Stimulated activated CD4-positive, alpha-beta T cell treated with anti-CD3 and anti-CD28 coated beads, TNF-alpha, amount 100 ng/mL, for 4 hours (primary cell): ENCODE measurements at places on chromosomes 6 and 20.

GRCh38 chr6:147204060-147204785 lies at the start of gene STXBP5:
TSS of gene STXBP5 (plus strand) at chr6:147204417. CDS start at chr6:147204533, 116 bp downstream.
- peak; percentile 2 for DNase-seq

GRCh38 chr20:47164140-47164539 lies 192.4 kb downstream of the ZMYND8 start:
- DNase-seq = no peak

- DNase-seq = no peak
These were observed 556 bp upstream of the MROH8 start for GRCh38 chr20:37179683-37180524.

- no peak for DNase-seq
These were observed 28.3 kb downstream of the RNASET2 start for GRCh38 chr6:166927935-166928643.

DNA sequence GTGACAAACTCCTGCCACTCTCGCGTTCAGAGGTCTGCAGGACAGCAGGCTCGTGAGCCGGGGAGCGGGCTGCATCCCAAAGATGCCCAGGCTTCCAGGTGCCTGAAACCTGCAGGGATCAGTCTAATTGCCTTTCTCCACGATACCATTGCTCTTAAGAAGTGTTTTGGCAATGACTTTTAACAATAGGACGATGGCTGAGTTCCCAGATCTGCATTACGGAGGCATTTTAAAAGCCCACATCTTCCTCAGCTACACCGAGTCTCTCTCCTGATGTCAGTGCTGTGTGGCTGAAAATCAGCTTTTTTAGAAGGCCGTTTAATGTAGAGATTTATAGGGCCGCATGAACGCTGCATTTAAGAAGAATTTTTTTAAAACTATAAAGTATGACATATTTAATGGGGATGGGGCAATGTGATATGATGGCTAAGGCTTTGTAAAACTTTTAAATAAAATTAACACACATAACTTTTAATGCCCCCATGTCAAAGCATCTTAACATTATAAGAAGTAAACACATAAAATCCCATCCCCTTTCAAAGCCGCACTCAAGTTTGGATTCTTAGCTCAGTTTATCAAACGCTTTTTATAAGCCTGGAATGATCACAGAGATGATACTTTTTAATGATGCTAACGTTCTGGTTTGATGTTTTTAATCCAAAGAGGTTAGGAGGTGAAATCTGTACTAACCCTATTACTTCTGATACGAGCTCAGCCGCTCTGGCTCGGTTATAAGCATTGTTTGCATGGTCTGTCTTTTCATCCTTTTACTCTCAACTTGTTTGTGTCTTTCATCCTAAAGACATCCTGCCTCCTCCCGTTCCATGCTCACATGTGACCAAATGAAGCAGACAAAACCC lies 386.0 kb downstream of the SMOC2 start:
- DNase-seq = no peak

DNA sequence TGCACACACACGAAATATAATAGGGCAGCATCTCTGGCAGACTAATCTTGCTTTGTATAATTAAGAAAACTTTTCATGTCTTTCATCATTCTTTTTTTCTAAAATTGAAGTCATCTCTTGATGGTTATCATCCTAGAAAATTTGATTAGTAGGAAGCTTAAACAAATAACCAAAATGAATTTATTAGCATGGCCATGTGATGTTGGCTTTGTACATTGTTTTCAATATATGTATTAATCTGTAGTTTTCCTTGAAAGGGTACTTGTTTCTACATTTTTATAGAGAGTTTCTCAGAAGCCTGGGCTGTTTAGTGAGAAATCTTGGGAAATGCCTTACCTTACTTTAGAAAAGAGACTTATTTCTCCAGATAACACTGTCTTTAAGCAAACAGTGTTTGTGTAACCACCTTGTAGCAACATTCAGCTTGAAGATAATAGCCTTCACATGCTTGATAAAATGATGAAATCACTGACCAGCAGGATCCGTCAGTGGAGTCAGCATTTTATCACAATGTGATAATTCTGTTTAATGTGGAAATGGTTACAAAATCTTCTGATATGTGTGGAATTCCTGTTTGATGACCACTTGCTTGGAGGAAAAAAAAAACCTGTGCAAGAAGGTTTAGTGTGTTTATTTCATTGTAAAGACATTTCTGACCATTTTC lies 147.8 kb downstream of the MACROD2 start:
- no peak for DNase-seq

DNA sequence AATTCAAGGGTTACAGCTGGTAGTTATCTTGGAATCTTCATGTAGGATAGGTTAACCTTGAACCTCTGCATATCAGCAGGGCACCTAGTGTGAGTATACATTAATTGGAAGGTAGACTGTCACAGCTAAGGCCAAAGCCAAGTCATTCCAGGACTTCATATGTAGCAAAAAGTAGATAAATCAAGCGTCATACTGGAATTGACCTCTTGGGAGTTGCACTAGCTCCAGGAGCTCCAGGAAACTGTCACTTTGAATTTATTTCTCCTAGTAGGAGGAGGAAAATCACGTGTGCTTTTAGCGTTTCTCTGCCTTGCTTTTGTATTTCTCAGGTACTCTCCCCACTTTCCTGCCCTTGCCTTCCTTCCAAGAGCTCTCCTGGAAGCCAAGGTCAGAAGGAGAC lies 30.3 kb downstream of the RIPOR2 start:
- no peak for DNase-seq

DNA sequence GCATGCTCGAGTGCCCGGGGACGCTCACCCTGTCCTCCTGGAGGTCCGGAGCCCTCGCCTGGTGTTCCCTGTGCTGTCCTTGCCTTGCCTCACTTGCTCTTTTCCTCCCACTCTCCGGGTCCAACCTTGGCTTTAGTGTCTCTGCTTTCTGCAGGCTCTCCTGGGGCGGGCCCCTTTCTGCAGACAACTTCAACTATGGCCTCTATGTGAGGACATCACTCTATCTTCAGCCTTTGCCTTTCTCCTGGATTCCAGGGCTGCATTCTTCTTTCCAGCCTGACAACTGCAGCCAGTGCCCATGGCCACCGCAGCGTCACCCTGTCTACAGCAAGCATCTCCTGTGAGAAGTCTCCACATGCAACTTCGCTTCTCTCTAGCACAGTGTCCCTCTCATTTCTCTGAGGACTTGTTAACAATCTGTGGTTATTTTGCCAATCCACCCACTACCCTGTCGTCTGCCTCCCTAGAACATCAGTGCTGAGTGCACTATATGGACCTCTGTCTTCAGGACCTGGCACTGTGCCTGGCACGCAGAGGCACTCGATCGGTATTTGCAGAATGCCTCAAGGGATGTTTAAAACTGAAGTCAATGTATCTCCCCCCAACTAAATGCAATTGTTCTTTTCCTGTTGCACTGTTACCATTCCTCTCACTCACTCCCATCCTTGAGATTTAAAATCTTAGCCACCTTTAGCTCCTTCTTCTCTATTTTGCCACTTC lies 35.9 kb downstream of the FOXC1 start:
- no peak for DNase-seq

DNA sequence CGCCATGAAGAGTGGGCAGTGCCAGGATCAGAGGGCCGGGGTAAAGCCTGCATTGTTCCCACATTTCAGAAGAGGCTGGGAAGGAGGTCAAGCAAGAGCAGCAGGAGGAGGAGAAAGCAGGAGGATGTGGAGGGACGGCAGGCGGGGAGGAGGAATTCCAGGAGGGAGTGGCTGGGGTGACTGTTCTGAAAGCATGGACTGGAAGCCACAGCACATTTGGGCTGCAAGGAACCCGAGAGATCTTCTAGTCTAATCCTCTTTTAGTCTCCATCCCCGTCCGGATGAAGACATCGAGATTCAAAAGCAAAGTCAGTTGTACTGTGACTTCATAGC lies 76.9 kb downstream of the FAM50B start:
- no peak for DNase-seq

DNA sequence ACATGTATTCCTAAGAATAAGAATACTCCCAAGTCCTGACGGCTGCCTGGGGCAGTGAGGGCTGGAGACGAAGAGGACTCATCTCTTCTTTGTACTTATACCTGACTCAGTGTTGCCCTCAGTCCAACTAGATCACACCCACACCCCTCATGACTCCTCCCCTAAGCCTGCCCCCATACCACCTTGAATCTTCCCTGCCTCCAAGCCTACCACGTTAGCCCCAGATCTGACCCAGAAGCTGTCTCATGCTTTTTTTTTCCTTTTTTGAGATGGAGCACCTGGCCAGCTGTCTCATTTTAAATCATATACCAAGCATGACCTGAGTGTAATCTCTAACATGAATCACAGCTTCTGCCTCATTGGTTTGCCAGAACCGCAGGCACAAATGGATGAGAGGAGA lies 45.2 kb downstream of the MUC22 start:
- DNase-seq = no peak

GRCh38 chr20:63574829-63575743 lies 1.0 kb upstream of the HELZ2 start:
- no peak for DNase-seq

DNA sequence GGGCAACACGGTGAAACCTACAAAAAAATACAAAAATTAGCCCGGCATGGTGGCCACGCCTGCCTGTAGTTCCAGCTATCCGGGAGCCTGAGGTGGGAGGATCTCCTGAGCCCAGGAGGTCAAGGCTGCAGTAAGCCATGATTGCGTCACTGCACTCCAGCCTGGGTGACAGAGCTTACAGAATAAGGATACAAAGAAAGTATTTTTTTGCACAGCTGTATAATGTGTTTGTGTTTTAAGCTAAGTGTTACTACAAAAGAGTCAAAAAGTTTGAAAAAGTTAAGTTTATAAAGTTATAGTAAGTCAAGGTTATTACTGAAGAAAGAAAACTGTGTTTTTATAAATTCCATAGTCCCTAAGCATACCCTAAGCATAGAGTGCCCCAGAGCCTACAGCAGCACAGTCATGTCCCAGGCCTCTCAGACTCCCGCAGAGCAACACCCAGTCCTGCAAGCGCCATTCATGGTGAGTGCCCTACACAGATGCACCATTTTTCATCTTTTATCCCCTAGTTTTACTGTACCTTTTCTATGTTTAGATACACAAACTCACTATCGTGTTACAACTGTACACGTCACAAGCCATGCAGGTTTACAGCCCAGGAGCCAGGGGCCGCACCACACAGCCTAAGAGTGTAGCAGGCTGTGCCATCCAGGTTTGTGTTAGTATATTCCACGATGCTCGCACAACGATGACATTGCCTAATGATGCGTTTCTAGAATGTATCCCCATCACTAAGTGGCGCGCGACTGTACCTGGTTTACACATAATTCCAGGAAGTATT lies 22.4 kb downstream of the TAF4 start:
- no peak for DNase-seq

- DNase-seq = no peak
These were observed 31.2 kb downstream of the SLC9A8 start for GRCh38 chr20:49843770-49844380.

GRCh38 chr6:72824833-72825232 lies 203.0 kb downstream of the KCNQ5 start:
- no peak for DNase-seq

DNA sequence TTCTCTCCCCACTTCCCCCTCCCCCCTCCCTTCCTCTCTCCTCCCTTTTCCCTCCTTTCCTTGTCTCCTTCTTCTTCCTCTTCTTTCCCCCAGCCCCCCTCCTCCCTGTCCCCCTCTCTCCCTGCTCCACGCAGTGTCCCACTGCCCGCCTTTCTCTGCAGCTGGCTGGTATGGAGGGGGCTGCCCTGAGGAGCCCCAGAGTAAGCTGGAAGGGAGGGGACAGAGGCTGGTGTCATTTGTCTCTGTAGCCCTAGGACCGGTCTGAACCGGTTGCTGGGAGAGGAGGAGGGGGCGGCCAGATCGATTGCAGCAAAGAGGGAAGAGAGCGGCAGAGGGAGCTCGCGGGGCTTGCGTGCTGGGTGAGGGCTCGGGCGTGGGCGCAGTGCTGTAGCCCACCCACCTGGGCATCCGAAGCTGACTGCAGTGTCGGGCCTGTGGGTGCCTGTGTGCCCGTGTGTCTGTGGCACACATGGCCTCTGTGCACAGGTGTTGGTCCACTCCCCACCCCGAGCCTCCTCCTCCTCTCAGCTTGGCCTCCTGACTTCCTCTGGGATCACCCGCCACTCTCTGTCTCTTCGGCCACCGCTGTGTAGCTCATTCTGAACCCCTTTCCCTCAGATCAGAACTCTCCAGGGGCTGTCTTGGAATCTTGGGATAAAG lies 50.6 kb downstream of the SRC start:
- no peak for DNase-seq

DNA sequence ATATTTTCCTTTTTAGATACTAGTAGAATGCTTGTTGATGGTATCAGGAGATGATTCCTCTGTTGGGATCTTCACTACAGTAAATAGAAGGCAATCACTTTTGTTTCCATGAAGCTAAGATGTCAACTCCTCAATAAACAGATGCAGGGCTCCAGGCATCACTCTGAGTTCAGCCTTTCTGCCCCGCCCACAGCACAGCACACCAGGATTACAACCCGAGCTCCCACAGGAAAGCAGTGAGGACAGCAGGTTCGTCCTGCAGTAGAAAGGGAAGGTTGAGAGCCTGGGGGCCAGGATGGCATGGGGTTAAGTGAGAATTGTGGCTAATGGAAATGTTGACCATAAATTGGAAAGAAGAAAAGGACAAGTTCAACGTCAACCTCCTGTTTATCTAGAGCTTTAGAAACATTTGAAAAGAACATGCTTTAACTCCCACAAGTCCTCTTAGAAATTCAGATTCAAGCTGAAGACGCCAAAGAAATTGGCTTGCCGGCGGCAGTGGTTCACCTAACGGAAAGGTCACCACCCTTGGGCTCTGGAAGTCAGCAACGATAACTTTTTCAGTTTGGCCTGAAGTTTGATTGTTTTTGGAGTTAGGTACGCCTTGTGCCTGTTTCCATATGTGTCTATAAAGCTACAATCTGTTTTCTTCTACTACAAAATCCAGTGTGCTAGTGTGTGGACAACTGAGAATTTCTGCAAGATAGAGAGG lies 144.4 kb upstream of the PDE10A start:
- no peak for DNase-seq

- DNase-seq = no peak
These were observed 118.0 kb upstream of the MAN1A1 start for GRCh38 chr6:119467488-119468081.

GRCh38 chr6:159099961-159100360 lies 55.2 kb upstream of the TAGAP start:
- DNase-seq = no peak

DNA sequence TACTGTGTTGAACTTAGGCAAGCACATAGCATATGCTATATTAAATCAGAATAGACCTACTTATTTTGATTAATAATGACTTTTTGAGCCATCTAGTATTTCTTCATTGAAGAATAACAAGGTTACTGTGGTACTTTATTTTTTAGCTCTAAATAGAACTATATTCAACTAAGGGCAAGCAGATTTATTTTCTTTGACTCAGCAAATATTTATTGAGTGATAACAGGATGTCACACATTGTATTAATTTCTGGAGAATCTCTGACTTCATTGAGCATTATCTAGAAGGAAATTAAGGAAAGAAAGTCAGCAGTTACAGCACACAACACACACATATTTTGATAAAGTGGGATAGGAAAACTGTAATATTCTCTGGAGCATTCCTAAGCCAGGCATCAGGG lies 407.4 kb downstream of the CD109 start:
- DNase-seq = no peak
